ENCODE measurements at places on chromosomes 13 and 19.

DNA sequence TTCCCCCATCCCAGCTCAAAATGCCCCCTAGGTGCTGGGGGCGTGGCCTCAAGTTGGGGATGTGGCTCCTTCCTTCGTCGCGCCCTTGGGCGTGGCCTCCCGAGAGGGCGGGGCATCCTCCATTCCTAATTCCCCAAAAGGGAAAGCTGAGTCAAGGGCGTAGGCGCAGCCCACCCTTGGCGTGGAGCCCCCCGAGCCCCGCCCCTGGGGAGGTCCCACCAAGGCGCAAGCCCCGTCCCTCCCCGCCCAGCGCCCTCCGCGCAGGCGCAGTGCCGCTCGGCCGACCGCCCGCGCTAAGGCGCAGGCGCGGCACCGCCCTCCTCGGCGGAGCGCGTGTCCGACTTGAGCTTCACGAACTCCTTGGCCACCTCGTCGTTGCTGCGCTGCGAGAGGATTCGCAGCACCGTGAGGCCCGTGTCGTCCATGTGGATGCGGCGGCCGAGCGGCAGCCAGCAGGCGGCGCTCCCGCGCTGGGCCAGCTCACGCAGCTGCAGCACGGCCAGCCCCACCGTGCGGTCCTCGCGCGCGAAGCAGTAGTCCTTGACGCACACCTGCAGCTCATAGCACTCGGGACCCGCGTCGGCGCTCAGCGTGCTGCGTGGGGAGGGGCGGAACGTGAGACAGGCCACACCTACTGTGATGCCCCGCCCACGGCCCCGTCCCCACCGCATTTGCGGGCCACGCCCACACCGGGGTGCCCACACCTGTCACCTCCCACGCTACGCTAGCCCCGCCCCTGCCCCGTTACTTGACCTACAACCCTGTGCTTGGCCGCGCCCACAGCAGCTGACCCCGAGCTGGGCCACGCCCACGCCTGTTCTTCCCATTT is 50.5 kb downstream of the COLGALT1 start:
- DNase-seq: peak; percentile 33
- H3K27me3 ChIP-seq: no peaks in the 10 kb centered on the region
- peak overlapping the region; percentile 48 for H3K4me3 ChIP-seq
- H3K36me3 ChIP-seq: no peaks in the 10 kb centered on the region

- H3K27me3 ChIP-seq: no peaks in the 10 kb centered on the region
- H3K27ac ChIP-seq: no peak overlapping the region
- H3K36me3 ChIP-seq: peaks cover 50% of the 10 kb centered on the region
- DNase-seq: no peak
- H3K4me3 ChIP-seq: no peak overlapping the region
Observed at GRCh38 chr19:49906879-49907564, 10.3 kb upstream of the IL4I1 start.

DNA sequence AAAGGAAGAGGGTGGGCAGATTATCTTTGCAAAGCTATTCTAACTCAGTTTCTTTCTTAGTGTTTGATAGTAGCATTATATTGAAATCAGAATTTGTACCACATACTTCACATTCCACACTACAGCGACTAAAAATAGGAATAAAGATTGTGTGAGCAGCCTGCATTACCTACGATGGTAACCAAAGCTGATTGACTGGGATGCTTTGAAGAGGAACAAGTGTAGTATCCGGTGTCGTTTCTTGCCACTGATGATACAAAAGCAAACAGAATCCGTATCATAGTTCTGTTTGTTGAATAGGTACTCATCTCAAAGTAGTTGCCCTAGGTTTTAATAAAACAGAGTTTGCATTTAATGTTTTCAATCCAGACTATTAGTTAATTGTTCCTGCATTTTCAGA is 51.2 kb downstream of the FLT3 start:
- no peak for DNase-seq
- no peak overlapping the region for H3K27ac ChIP-seq
- H3K4me3 ChIP-seq: no peak overlapping the region
- H3K27me3 ChIP-seq: no peaks in the 10 kb centered on the region
- peaks cover 6% of the 10 kb centered on the region for H3K4me1 ChIP-seq

DNA sequence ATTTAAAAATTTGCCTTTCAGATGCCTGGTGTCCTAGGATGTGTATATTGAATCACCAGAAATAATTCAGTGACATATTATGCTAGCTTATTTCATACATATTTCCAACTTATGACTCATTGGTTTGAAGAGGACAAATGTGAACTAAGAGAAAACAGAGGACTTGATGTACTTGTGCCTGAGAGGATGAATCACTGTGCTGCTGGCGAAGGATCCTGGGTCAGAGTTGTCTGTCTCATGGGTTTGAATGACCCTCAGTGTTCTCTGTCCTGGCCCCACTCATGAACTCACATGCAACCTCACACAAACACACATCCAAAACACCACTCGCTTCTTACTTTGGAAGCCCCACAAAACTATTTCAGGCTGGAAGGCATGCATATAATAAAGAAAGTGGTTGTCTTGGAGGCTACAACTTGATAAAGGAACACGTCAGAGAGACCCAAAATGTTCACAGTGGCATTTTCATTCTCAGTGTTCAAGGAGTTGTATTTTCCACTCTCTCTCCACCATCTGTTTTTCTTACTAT is 129.0 kb upstream of the SPRY2 start:
- no peaks in the 10 kb centered on the region for H3K27me3 ChIP-seq
- H3K27ac ChIP-seq: peak overlapping the region; percentile 68
- no peaks in the 10 kb centered on the region for H3K36me3 ChIP-seq
- no peak overlapping the region for H3K4me3 ChIP-seq

- no peaks in the 10 kb centered on the region for H3K27me3 ChIP-seq
- H3K4me1 ChIP-seq: no peaks in the 10 kb centered on the region
- no peaks in the 10 kb centered on the region for H3K36me3 ChIP-seq
Observed at GRCh38 chr13:94058821-94059360, 420.6 kb downstream of the DCT start.

GRCh38 chr13:56736966-56737365 is 403.8 kb upstream of the PRR20A start:
- no peaks in the 10 kb centered on the region for H3K36me3 ChIP-seq
- H3K27ac ChIP-seq: no peak overlapping the region
- DNase-seq: no peak
- H3K4me1 ChIP-seq: no peaks in the 10 kb centered on the region

- no peak overlapping the region for H3K27ac ChIP-seq
- no peaks in the 10 kb centered on the region for H3K4me1 ChIP-seq
- no peaks in the 10 kb centered on the region for H3K27me3 ChIP-seq
Observed at GRCh38 chr13:19834704-19835103, 28.7 kb downstream of the ZMYM5 start.

GRCh38 chr13:26051657-26052311 is at the start of gene SHISA2:
Gene SHISA2 (minus strand): TSS chr13:26052016. CDS start chr13:26050975, 1,041 bp downstream.
- peaks cover 5% of the 10 kb centered on the region for H3K4me1 ChIP-seq
- H3K36me3 ChIP-seq: no peaks in the 10 kb centered on the region
- H3K4me3 ChIP-seq: peak within 1 kb of the TSS; percentile 41
- no peak within 1 kb of the TSS for H3K27ac ChIP-seq
- peak; percentile 85 for DNase-seq
- H3K27me3 ChIP-seq: peaks cover 70% of the 10 kb centered on the region

DNA sequence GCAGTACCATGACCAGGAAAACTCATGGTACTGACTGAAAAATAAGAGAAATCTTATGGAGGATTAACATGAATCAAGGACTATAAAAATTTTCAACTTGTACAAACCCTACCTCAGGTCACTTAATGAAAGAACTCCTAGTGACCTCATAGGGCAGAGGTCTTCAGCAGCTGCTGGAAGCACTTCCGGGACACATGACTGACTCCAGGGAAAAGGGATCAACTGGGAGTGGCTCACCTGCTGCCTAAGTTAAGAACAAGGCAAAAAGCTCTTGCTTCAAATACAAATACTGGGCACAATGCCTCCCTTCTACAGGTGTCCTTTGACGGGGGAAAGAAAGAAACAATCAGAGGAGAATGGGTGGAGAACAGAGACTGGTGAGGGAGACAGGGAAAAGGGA is 18.6 kb downstream of the DOCK9 start:
- no peak for DNase-seq
- H3K4me3 ChIP-seq: no peak overlapping the region
- peaks cover 18% of the 10 kb centered on the region for H3K4me1 ChIP-seq
- H3K36me3 ChIP-seq: no peaks in the 10 kb centered on the region
- peak overlapping the region; percentile 25 for H3K27ac ChIP-seq

DNA sequence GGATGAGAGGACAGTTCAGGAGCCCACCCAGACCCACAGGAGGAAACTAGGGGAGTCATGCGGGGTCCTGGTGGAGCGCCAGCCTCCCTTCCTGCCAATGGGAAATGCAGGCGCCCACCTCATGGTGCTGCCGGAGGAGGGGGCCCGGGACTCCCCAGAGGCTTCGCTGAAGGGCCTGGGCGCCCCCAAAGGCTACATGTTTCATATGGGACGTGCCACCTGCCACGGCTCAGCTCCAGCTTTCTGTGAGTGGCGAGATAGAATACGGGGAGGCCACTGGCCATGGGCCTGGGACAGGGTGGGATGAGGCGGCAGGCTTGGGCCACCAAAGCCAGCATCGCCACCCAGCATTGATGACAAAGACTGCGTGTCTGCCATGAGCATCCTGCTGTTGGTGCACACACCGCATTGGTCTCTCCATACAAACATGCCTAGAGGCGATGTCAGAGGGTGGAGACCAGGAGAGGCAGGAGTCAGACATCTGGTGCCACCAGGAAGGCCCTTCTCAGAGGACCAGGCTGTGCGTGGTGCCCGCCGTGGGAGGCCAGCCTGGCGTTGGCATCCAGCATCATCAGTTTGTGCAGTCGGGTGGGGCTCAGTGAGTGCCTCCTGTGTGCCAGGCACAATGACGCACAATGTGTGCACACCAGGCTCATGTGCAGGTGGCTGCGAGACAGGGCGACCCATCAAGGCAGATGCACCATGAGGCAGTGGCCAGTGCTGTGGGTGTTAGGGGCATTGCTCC is 1.2 kb upstream of the F10 start:
- H3K27ac ChIP-seq: no peak overlapping the region
- DNase-seq: no peak
- no peak overlapping the region for H3K4me3 ChIP-seq
- H3K4me1 ChIP-seq: no peaks in the 10 kb centered on the region

GRCh38 chr19:48497728-48498594 is 13.7 kb downstream of the LMTK3 start:
- H3K27me3 ChIP-seq: peaks cover 12% of the 10 kb centered on the region
- no peaks in the 10 kb centered on the region for H3K36me3 ChIP-seq

- no peaks in the 10 kb centered on the region for H3K4me1 ChIP-seq
- H3K27me3 ChIP-seq: no peaks in the 10 kb centered on the region
- no peaks in the 10 kb centered on the region for H3K36me3 ChIP-seq
- no peak for DNase-seq
- H3K27ac ChIP-seq: no peak overlapping the region
Observed at GRCh38 chr13:36288794-36289391, 8.7 kb downstream of the CCDC169 start.

GRCh38 chr13:76300688-76301087 is 585.5 kb downstream of the KCTD12 start:
- H3K4me1 ChIP-seq: no peaks in the 10 kb centered on the region
- DNase-seq: no peak
- H3K4me3 ChIP-seq: no peak overlapping the region
- no peaks in the 10 kb centered on the region for H3K27me3 ChIP-seq
- H3K36me3 ChIP-seq: no peaks in the 10 kb centered on the region

- peak overlapping the region; percentile 45 for H3K27ac ChIP-seq
- no peaks in the 10 kb centered on the region for H3K27me3 ChIP-seq
- peaks cover 60% of the 10 kb centered on the region for H3K36me3 ChIP-seq
- H3K4me1 ChIP-seq: peaks cover 13% of the 10 kb centered on the region
Observed at GRCh38 chr19:47176071-47176626, 45.5 kb downstream of the SAE1 start.

DNA sequence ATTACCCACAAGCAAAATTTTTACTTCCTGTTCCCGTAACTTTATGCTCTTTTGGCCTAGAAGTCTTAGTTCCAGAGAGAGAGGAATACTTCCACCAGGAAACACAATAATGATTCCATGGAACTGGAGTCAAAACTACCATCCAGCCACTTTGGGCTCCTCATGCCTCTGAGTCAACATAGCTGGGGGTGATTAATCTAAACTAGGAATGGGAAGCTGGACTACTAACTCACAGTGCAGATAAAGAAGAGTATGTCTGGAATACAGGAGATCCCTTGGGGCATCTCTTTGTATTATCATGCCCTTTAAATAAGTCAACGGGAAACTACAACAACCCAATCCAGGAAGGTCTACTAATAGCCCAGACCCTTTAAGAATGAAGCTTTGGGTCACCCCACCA is 8.9 kb upstream of the ELF1 start:
- H3K27ac ChIP-seq: no peak overlapping the region
- no peaks in the 10 kb centered on the region for H3K4me1 ChIP-seq
- H3K4me3 ChIP-seq: no peak overlapping the region
- no peak for DNase-seq
- no peaks in the 10 kb centered on the region for H3K36me3 ChIP-seq
